ENCODE measurements at places on chromosomes 3 and 15.

DNA sequence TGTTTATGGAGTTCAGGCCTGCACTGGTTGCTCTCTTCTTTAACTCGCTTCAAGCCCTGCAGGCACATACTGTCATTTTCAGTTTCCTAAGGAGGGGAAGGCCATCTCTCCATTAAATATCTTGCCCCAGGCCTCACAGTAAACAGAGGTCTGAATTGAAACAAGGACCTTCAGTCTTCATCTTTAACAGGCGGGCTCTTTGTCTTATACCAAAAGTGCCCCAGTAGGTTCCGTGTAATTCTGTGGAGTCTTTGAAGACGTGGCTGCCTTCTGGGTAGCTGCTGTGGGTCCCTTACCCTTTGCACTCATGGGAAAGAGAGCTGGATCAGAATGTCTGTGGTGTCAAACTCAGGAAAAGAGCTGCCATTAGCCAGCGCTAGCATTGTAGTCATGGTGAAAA is 161.2 kb downstream of the APBA2 start:
- DNase-seq, result no peak

DNA sequence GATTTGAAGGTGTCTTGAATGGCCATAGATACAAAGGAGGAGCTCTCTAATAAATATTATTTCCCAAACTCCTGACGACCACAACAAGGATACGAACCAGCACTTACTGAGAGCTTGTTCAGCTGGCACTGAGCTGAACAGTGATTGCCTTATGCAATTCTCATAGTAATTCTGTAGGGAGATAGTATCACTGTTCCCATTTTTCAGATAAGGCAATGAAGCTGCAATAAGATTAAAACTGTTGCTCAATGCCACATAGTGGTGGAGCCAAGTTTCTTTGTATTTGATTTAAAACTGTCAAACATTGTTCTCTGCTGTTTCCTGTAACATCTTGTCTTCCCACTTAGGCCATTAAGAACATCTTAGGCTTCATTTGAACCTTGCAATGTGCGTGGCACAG is 163.9 kb downstream of the RPLP1 start:
- DNase-seq, result no peak

GRCh38 chr3:193829781-193830180 is 236.8 kb downstream of the OPA1 start:
- no peak for DNase-seq

DNA sequence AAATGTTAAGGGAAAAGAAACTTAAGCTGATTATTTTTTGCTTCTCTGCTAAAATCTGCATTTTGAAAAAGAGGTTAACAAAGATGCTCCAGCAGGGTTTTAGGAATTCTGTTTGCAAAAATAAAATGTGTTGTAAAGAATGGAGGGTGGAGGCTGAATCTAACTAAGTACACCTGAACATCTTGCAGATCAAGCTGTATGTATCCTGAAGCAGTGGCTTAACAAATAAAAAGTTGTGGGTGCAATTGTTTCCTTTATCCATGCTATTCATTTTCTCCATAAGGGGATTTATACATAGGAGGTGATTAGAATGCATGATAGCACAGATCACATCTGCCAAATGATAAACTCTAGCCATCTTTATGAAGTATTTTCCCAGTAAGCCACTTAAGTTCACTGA is 466.3 kb downstream of the ERC2 start:
- no peak for DNase-seq

GRCh38 chr3:151625586-151625985 is 108.1 kb upstream of the AADACL2 start:
- no peak for DNase-seq

- no peak for DNase-seq
Observed at GRCh38 chr15:83954506-83954905, 281.1 kb upstream of the GOLGA6L4 start.
